ENCODE measurements at places on chromosomes 3 and 15.

GRCh38 chr15:64864068-64864467 is 22.4 kb downstream of the PLEKHO2 start:
- no peak for DNase-seq

GRCh38 chr3:190568036-190568435 is 54.2 kb downstream of the IL1RAP start:
- no peak for DNase-seq

- DNase-seq = no peak
Measured at GRCh38 chr3:32438596-32439344, 47.1 kb downstream of the CMTM7 start.

DNA sequence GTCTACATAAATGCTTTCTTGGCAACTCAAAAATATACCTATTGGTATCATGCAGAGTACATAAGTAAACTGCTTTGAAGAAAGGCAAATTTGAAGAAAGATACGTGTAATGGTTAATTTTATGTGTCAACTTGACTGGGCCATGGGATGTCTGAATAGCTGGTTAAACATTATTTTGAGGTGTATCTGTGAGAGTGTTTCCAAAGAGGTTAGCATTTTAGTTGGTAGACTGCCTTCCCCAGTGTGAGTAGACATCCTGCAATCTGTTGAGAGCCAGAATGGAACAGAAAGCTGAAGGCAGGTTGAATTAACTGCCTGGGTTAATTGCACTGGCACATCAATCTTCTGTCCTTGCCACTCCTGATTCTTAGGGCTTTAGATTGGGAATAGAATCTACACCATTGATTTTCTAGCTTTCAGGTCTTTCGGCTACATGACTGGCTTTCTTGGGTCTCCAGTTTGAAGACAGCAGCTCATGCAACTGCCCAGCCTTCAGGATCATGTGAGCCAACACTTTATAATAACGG is 98.3 kb downstream of the CMSS1 start:
- DNase-seq = no peak

DNA sequence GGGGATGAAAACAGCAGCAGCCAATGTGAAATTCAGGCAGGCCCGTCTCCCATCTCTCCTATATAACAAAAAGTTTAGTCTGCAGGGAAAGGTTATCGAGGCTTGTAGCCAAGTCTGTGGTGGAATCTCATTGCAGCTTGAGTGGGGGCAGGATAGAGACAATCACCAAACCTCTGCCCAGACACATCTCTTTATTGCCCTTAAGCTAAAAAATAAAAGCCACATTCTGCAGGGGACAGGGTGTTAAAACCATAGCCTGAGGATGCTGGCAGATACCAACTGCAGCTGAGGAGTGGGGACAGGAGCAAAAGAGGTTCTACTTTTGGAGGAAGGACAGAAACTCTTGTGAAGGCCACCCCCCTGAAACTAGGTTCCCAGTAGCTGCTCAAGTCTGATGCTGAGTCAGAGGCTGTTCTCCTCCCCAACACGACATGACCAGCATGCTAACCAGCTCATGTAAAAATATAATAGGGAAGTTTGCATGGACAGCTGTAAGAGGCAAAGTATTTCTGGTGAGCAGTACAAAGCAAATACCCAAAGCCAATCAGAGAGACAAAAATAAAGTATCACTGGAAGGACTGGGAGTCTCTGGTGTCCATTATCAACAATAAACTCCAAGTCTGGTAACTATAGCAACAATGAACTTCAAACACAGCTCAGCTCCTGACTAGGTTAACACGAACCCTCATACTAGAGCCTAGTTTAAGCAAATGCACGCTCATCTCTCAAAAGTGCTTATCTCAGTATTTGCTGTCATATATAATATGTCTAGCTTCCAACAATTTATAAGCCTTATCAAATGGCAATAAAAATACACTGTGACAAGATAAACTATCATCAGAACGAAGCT is 362.2 kb upstream of the SLCO3A1 start:
- no peak for DNase-seq

DNA sequence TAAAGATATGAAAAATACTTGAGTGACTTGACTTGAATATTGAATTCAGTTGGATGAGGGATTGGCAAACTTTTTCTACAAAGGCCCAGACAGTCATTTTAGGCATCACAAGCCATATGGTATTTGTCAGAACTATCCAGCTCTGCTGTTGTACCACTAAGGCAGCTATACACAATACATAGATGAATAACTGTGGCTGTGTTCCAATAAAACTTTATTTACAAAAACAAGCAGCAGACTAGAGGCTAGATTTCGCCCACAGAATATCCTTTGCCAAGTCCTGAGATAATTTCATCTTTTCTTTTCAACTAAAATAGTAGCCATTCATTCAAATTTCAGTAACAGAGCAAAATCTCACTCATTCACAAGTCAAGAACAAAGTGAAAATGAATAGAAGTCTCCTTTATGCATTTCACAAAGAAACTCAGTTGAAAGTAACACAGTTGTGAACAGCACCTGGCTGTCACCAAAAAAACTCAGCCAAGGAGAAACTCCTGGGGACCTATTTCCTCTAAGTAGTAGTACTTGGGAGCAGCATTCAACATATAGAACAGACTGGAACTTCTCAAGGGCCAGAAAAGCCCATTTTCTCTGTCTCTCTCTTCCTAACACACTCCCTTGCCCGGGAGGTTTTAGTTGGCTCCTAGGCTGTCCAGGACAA is 56.3 kb downstream of the OSBPL10 start:
- DNase-seq = no peak

GRCh38 chr15:55277116-55277564 is 12.5 kb downstream of the RAB27A start:
- no peak for DNase-seq

DNA sequence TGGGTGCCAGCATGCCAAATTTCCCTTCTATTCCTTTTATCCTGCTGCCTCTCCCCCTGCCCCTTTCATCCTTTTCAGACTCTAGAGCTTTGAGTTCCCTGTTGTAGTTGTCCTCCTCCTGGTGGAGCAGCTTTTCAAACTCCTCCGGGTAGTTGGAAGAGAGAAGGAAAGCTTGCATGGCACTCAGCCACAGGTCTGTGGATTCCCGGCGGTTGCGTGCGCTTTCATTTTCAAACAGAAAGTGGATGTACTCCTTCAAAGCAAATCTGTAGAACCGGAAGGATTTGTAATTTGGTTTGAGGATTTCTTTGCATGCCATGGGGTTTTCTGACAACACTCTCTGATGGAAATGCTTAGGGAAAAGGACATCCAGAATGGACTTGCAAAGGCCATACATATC is 68.1 kb upstream of the DCLK3 start:
- DNase-seq = no peak

GRCh38 chr3:176896640-176897039 is 300.6 kb downstream of the TBL1XR1 start:
- no peak for DNase-seq

DNA sequence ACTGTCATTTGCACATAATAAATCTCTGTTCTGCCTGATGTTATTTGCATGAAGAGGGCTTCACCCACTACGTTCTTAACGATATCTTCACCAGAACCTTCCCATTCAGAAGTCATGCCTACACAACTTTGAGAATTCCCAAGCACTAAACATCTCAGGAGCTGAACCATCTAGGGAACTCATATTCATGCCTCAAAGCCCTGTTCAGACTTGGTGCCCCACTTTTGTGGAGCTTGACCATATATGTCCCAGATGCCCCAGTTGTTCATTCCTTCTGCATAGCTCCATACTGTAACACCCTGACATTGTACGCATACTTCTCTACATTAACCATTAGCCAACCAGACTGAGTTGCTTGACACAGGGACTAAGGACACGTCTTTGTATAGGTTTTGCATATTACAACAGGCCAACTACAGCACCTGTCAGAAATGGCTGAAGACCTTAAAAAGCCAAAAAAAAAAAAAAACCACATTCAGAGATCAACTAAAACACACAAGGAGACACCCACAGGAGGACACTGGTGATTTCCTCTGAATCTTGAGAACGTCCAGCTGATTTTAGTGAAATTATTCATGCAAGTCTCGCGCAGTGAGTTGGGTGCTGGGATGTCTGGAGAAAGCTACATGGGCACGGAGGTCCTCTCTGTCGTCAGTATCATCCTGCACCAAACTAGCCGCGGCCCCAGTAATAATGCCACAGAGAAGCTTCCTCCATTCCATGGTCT is 141.4 kb downstream of the FOXP1 start:
- DNase-seq = no peak

- no peak for DNase-seq
Measured at GRCh38 chr3:159757341-159758060, 231.1 kb upstream of the IL12A start.

DNA sequence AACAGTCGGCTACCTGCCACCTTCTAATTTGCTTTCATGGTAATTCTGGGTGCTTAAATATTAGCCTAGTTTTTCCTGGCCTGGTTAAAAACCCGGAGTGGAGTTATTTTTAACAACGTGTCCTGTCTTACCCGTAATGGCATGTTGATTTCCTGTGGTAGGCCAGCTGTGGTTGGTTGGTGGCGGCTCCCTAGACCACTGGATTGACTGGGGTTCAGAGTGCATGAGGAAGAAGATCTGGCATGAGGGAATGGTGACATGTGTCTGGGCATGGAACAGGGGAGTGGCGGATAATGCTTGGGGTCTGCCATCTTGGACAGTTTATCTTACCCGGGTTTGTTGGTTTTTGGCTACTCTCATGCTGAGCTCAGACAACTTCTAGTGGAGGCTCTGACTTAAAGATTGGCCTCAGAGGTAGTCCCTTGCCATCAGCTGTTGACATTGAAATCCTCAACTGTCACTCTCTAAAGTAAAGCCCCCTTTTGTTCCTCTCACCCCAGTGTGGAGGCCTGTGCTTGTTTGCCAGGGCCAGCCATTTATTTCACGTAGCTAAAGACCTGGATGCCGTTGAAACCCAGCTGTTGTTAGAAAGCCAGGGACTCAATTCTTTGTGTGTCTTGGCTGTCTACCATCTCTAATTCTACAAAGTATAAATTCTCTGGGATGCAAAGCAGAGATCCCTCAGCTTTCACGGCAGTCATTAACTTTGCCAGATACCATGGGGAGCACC is 81.6 kb downstream of the DNASE1L3 start:
- DNase-seq = no peak

DNA sequence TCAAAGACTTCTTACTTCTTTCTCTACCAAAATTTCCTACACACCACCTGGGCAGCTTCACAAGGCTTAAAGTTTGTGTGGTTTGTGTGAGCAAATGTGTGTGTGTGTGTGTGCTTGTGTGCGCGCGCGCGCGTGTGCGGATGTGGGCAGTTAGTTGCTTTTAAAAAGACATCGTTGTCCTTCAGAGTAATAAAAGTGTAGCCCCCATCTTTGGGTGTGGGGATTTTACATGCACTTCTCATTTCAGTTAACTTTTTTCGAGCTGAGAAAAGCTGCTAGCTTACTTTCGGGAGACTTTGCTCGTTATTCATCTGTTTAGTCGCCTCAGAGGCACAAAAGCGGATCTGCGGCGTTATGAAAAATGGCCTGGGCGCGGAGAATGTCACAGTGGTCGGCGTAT is 36.0 kb downstream of the ZIC4 start:
- DNase-seq = no peak

DNA sequence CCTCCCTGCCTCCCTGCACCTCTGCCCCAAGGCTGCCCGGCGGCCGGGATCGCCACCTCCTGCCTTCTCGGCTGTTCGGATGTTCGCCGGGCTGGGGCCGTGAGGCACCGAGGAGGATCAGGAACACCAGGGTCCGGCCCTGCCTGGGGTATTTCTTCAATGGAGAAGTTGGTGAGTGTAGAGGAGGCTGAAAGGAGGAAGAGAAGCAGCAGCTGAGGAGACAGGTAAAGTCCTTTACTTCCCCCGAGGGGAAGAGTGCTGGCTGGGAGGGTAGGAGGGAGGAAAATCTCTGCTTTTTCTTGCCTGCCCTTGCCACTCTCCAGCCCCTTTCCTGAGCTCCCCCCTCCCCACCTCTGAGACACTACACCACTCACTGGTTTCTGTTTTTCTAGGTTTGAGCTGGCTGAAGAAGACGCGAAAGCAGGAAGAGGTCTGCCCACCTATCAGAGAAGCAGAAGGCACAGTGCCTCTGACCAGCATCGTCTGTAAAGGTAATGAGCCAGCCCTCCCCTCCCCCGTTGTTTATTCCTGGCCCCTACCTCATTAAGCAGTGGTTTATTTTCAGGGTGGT is 519 bp downstream of the ASB7 start:
- no peak for DNase-seq

DNA sequence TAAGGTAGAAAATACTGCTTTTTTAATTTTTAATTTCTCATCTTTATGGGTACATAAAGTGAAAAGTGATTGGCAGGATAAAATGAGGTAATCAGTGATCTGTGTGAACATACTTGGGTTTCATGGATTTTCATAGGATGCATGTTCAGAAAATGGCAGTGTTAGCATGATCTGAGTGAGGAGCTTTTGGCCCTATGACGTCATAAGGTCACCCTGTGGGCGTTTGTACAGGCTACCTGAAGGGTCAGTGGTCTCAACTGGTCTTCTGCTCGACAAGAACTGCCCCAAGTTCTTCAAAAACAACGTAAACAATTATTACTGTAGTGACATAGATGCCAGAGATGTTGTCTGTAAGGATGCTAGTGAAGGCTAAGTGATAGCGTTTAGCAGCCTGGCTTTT is 124.5 kb upstream of the OSTN start:
- no peak for DNase-seq

DNA sequence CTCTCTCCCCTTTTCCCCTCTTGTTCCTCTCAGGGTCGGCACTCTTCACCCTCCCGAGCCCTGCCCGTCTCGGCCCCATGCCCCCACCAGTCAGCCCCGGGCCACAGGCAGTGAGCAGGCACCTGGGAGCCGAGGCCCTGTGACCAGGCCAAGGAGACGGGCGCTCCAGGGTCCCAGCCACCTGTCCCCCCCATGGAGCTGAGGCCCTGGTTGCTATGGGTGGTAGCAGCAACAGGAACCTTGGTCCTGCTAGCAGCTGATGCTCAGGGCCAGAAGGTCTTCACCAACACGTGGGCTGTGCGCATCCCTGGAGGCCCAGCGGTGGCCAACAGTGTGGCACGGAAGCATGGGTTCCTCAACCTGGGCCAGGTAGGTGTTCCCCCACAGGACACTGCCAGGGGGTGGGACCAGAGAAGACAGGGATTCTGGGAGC is 7.2 kb downstream of the FURIN start:
- DNase-seq = no peak

DNA sequence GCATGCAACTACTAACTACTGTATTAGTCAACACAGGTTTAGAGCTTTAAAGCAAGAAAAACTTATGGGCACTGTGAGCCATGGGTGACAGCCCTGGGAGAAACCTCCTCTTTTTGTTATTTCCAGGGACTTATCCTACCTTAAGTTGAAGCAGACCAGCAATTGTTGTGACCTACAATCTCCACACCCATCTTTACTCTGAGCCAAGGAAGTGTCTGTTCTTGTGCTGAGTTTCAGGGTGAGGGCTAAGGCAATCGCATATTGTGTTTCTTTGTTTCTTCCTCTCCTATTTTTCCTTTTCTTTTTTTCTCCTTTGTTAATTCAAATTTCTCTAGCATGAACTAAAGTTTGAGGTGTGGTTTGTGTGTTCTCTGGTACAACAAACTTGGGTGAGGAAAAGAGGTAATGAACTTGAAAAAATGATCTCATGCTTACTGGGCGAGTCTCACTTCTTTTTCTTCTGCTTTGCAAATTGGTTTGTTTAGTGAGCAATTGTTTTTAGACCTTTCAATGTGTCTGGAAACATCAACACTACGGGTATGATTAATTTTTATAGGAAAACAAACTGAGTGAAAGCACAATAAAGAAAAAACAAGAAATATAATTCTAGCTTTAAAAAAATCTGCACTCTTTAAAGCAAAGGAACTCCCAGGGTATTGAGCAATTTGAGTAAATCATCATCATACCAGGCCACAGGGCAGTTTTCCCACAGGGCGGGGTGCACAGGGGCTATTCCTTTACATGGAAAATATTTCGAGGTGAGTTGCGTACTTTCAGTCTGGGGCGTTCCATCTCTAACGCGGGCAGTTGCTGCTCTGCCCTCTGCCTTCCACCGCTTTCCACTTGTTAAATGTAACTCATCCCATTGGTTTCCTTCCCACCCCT is 2.7 kb downstream of the UPK1B start:
- DNase-seq = no peak

Data from amniotic stem cell (primary cell).